ENCODE measurements at places on chromosomes 16 and 17. TPM values are rescaled to one million over a fixed set of nuclear protein-coding genes. Genes with fewer than 3 reads are reported as not detected.

KRT17 gene
- 1,205 TPM for total RNA-seq

VMO1 gene
- 1.6 TPM for total RNA-seq

SDR42E2 gene
- total RNA-seq: not detected

CLEC3A gene
- total RNA-seq: not detected
